Prostate gland (tissue), 2 donors: ENCODE measurements at places on chromosomes 12 and 14.

DNA sequence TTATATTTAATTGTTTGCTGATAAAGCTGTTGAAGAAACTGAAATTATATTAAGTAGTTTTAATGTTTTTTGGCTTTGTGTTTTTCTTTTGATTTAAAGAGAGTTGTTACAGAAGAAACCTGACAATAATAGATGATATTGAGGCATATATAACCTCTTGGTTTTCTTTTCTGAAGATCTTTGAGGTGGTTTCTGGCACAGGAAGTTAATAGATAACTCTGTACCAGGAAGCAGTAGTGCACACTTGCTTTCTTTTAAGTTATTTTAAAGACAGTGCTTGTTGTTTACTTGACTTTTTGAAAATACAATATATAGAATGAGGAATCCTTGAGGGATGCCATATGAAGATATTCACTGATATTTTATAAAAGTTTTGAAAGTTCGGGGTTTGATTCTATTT, 209.0 kb upstream of the FBXO33 start:
- no peak for DNase-seq

DNA sequence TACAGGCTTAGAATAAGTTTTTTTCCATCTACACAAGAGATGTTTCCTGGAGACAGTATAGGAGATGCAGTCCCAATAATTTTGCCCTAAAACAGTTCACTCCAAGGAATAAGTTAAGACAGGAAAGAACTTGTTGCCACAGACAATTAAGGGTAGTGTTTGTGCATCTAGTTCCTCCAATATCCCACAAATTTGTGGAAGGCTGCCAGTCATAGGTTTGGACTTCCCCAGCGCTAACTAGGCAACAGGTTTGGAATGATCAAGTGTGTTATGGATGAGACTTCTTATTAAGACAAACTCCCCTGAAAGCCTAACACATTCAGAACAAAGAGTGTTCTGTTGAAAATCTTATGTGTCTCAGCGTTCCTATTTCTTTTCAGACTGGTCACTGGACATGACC, 611.0 kb downstream of the CCER1 start:
- no peak for DNase-seq

DNA sequence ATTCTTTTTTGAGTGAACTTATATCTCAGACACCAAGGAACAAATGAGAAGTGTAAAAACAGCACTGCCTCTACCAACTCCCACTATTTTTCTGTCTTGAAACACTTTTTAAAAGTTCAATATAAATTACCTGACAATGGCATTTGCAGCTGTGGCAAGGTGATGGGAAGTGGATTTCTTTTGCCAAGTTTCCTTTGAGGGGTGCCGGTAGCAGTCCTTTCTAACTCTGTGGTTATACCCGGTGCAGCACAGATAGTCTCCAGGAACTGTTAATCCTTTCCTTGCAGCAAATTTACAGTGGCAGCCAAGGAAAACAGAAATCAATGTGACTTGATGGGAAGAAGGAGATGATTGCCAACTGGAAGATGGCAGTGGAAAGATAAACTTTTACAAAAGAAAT, 243.7 kb downstream of the BCAT1 start:
- no peak for DNase-seq

DNA sequence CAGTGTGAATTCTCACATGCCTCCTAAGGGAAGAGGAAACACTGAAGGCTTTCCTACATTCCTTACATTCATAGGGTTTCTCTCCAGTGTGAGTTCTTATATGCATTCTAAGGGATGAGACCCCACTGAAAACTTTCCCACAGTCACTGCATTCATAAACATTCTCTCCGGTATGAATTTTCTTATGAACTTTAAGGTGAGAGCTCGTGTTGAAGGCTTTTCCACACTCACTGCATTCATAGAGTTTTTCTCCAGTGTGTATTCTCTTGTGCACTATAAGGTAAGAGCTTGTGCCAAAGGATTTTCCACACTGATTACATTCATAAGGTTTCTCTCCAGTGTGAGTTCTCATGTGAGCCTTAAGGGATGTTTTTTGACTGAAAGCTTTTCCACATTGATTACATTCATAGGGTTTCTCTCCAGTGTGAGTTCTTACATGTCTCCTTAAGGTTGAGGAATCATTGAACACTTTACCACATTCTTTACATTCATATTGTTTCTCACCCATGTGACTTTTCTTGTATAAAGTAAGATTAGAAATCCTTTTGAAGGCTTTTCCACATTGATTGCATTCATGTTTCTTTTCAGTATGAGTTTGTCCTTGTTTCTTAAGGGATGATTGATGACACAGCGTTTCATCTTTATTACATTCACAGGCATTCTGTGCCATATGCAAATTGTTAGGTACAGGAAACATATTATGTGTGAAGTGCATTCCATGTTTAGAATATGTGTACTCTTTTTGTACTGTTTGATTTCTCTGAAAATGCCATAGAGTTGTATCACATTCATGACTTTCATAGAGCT, 9.5 kb downstream of the ZNF891 start:
- DNase-seq = no peak

GRCh38 chr12:27709932-27710591, 570 bp upstream of the MRPS35 start:
- DNase-seq = peak; percentile 46

DNA sequence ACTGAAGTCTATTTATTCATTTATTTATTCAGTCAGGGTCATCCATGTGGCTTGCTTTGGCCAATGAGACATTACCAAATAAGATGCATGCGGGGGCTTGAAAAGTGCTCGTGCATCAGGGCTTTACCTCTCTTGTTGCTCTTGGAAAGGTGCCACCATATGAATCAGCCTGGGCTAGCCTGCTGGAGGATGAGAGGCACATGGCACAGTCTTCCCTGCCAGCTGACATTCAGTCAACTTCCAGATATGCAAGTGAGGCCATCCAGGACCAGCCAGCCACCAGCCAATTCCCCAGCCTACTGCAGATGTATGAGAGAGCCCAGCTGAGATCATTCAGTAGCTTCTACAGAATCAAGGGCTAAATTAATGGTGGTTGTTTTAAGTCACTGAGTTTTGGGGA, 105.2 kb upstream of the RPH3A start:
- DNase-seq = no peak

- DNase-seq = no peak
Measured at GRCh38 chr12:3186546-3187215, 109.5 kb downstream of the TSPAN9 start.

- no peak for DNase-seq
Measured at GRCh38 chr14:48670939-48671338, 915.2 kb downstream of the RPS29 start.

GRCh38 chr14:68195126-68195525, 375.5 kb downstream of the RAD51B start:
- no peak for DNase-seq

- no peak for DNase-seq
Measured at GRCh38 chr14:51328772-51329353, 88.8 kb downstream of the TMX1 start.

- DNase-seq = no peak
Measured at GRCh38 chr12:132238488-132238854, 90.9 kb downstream of the GALNT9 start.

DNA sequence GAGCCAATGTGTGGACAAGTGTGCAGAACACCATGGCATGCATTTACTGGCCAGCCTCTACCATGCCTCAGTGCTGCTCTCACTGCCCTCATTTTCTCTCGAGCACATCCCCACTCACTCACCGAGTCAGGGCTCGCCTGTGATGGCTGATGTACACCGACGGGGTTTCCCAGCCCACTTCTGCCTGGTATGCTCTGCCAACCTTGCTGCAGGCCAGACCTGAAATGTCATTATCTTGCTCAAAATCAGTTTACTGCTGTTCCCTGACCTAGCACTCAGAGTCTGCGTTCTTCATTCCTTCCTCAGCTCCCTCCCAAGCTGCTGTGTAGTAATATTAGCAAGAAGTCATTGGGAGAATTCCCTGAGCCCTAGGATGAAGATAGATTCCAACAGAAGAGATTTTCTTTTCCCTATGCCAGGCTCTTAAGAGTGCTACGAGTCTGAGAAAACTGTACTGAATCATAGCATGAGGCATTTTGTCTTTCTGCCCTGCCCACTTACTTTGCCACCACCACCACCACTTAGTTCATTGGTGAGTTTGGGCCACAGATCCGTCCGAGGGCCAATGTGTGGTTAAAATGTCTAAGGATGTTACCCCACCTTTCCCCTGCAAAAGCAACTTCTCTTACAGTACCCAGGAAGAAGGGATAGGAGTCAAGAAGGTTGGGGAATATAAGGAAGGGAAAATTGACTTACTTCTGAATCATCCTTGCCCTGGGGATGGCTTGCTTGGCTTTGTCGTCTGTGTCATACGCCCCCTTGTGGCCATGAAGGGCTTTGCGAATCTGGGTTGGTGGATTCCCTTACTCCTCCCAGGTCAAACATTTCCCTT, 51.0 kb downstream of the BMAL2 start:
- DNase-seq = peak; percentile 38

- no peak for DNase-seq
Measured at GRCh38 chr12:109307051-109307450, 2.0 kb downstream of the FOXN4 start.

- no peak for DNase-seq
Measured at GRCh38 chr14:100914597-100915021, 11.1 kb upstream of the RTL1 start.

DNA sequence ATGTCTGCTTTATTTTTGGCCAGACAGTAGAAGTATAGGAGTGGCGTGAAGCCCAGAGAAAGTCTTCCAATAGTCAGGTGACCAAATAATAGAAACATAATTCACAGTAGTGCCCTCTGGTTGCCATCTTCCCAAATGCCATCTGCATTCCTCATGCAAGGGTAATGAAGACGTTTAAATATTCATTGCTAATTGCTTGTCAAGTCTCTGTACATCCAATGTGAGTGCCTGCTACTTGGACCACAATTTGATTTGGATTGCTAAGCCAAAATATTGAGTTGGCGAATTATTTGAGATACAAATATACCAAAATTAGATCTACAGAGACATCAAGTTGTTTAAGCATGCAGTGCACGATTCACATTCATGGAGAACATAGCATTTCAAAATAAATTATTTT, 402.7 kb downstream of the SOX5 start:
- no peak for DNase-seq

- peak; percentile 88 for DNase-seq
Measured at GRCh38 chr12:47758834-47759690, at the start of gene RAPGEF3. Gene RAPGEF3 (minus strand): TSS chr12:47758880. CDS start chr12:47758556, 324 bp downstream.

- no peak for DNase-seq
Measured at GRCh38 chr12:80190001-80190400, 90.7 kb downstream of the OTOGL start.

DNA sequence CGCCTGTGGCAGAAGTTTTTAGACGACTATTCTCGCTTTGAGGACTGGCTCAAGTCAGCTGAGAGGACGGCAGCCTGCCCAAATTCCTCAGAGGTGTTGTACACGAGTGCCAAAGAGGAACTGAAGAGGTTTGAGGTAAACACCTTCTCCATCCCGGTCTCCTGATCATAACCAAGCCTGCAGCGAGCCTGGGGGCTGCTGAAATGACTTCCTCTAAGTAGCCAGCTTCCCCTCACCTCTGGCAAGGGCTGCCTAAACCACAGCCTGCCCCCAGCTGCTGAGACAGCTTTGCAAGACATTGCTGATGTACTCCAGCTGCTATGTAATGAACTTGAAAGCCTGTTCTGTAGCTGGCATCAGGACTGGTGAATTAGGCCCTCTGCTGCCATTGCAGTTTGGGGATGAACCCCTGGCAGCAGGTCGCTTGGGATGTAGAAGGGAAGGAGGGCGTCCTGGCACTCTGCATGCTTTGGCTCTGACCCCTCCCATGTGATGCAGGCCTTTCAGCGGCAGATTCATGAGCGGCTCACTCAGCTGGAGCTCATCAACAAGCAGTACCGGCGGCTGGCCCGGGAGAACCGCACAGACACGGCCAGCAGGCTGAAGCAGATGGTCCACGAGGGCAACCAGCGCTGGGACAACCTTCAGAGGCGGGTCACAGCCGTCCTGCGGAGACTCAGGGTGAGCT, 84.6 kb downstream of the ESR2 start:
- DNase-seq = no peak

GRCh38 chr14:30195941-30196340, 268.3 kb upstream of the PRKD1 start:
- no peak for DNase-seq

DNA sequence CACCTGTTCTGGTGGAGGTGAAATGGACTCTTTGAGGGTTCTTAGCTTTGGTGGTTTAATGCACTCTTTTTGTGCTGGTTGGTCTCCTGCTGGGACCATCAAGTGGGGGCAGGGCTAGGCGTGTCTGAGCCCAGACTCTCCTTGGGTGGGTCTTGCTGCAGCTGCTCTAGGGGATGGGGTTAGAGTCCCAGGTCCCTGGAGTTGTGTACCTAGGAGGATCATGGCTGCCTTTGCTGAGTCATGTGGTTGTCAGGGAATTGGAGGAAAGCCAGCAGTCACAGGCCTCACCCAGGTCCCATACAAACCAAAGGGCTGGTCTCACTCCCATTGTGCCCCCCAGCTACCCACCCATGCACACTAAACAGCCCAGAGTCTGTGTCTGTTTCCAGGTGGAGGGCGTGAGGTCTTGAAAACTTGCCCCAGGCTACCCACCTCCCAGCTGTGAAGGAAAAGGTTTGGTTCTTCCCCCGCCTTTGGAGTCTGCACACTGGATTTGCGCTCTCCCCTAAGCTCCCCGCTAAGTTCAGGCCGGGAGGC, 387.7 kb downstream of the TMTC2 start:
- DNase-seq = no peak

DNA sequence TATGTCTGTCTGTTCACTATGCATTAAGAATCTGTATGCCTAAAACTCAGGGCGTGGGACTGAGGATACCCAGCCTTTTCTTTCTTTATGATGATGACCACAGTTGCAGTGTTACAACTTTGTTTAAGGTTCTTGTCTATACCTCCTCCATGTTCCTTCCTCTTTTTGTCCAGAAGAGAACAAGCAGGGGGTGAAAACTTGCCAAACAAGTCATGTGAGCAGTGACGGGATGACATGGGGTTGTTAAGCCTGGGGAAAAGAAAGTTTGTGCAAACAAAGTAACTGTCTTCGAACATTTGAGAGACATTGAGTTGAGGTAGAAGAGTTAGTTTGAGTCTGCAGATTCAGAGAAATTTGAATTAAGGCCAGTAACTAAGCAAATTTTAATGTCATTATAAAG, 505.5 kb downstream of the NPAS3 start:
- no peak for DNase-seq

DNA sequence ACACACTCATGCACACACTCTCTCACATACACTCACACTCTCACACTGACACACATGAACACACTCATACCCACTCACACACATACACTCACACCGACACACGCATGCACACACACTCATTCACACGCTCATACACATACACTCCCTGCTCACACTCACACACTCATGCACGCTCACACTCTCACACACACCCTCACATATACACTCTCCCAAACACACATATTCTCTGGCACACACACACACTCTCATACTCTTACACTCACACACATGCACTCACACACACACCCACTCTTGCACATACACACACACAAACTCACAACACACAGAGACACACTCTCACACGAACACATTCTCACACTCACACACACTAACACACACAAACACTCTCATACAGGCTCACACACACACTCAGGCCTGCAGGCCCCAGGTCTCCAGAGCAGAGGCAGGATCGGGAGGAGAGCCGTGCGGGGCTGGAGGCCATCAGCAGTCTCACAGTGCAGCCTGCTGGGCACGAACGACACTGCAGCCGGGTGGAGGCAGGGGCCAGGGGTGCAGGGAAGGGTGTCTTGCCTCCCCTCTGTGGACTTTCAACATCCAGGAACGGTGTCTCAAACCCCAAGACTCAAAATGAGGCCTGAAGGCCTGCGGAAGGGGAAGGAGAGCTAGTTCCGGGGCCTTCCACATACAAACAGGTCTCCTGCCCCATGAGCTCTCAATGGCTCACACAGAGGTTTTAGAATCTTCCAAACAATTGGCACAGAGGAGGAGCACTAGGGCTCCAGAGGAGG, 148.7 kb downstream of the ANO2 start:
- DNase-seq = no peak
